Placental epithelial cell (primary cell): ENCODE measurements at places on chromosomes 7 and 10. TPM values are rescaled to one million over a fixed set of nuclear protein-coding genes. Genes with fewer than 3 reads are reported as not detected.

Gene HIF1AN
- 15.7 and 17.6 TPM in 2 replicates for total RNA-seq

Gene TUBB8
- total RNA-seq = not detected in 2 replicates

Gene WNT8B
- not detected in 2 replicates for total RNA-seq

Gene GRID2IP
- under 0.01 TPM in 1 of 2 replicates, not detected in the other for total RNA-seq

Gene MMP21
- 0.11 TPM in 1 of 2 replicates, not detected in the other for total RNA-seq
